ENCODE measurements at places on chromosomes 4 and X.

GRCh38 chr4:39526765-39527295 lies 409 bp downstream of the UGDH start:
- no peak for DNase-seq

DNA sequence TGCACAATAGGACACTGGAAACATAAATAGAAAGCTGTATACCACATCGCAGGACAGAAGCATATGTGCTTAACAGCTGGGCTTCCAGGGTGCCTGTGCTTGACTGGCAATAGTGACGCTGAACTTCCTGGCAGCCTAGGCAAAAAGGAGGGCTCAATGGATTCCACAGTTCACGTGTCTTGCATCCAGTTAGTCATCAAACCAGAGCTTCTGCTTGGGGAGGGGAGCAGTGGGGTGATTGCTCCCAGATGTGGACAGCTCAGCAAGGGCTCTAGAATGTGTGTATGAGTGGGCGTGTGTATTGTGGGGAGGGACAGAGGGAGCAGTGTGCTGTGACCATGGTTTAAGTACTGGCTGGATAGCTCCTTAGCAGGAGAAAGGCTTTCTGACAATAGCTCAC lies 2.3 kb downstream of the PRRG3 start:
- DNase-seq, result no peak

GRCh38 chr4:169800541-169800940 lies 42.8 kb upstream of the HPF1 start:
- no peak for DNase-seq

DNA sequence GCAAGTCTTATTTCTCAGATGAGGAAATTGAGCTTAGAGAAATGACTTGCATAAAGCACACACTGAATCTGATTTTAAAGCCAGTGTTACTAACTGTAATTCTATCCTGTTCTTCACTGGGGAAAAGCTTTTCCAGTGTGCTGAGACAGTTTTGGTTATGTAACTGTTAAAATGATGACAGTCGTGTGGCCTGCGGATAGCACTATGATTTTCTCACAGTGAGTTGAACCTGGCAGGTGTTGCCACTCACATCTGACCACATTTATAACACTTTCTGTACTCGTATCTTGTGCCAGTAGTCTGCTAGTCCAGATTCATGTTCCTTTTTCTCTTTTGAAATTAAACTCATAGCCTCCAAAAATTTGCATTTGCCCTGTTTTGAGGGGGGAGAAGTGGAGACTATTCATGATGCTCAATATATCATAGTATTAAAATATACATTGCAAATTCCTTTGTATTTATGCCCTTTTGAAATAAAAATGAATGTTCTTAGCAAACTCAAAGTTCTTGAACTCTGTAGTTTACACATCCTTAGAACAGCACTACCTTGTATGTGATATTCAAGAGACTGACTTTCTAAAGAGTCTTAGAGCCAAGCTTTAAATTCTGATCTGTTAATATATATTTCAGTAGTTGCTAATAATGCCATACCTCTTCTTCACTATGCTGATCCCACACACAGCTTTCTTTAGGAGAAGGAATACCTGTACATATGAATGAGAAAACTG lies 132.3 kb downstream of the PDLIM5 start:
- DNase-seq, result no peak

GRCh38 chr4:30720661-30721184 lies 554 bp downstream of the PCDH7 start:
- DNase-seq, result no peak

DNA sequence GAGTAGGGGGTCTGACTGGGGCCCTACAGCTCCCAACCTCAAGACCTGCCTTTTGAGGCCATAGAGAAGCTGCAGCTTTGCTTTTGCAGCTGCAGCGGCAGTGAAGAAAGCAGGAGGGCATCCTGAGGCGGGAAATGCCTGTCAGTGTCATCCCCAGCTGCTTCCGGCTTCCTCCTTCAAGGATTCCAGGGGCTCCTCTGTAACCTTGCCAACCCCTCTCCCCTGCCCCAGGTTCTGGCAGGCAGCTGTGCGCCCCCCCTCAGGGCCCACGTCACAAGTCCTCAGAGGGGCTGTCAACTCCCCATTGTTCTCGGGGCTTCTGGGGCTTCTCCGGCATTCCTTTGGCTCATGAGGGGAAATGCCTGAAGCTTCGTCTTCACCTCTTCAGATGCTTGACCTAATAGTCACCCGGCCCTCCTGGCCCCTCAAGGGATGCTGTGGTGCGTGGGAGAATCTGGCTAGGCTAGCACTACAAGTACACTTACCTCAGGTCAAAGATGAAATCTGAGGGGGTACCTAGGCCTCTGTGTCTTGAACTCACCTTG lies 31.9 kb downstream of the APLN start:
- DNase-seq, result no peak

DNA sequence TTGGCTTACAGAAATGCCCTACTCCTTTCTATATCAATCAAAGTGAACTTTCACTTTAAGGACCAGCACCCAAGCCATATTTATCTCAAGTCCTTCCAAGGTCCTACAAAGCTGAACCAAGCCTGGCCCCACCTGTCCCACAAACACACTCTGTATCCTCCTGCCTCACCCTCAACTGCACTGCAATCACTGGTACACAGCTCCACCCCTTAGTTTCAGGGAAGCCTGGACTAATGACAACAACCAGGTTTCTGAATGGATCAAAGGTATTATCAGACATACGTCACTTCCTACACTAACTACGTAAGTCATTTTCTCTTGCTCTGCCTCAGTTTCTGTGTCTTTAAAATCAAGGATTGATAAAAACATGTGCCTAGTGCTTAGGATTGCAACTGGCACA lies 205.6 kb upstream of the HS3ST1 start:
- DNase-seq, result no peak

All from omental fat pad (tissue), 4 donors.